HAP-1 (cell line): ENCODE measurements at places on chromosomes 1 and 21.

DNA sequence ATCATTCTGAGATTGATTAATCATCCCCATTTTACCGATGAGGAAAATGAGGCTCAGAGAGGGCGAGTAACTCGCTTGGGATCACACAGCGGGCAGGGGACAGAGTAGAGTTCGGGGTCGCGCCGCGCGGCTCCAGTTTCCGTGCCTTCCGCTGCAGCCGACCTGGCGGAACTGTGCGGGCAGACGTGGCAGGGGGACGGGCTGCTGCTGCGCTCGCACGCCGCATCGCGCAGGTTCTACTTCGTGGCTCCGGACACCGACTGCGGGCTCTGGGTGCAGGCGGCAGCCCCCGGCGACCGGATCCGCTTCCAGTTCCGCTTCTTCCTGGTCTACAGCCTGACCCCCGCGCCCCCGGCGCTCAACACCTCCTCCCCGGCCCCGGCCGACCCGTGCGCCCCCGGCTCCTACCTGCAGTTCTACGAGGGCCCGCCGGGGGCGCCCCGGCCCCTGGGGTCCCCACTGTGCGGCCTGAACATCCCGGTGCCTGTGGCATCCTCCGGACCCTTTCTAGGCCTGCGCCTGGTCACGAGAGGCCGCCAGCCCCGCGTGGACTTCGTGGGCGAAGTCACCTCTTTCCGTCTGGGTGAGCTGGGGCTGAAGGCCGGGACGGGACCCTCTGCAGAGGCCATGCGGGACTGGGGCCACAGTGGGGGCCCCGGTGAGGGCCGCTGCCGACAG is 2.3 kb downstream of the LDLRAD2 start:
- peak; percentile 73 for DNase-seq

GRCh38 chr1:154151311-154151710 is 3.6 kb downstream of the NUP210L start:
- DNase-seq, result no peak

DNA sequence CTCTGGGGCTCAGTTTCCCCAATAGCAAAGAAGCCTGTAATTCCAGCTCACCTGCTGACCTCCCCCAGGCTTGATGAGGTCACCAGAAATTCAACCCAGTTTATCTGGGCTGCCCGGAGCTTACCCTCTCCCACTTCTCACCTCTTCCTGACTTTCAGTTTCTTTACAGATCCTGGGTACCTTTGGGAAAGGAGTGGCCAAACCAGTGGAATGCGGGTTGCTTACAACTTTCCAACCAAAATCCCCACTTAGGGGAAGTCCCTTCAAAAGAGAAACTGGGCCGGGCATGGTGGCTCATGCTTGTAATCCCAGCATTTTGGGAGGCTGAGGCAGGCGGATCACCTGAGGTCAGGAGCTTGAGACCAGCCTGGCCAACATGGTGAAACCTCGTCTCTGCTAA is 5.9 kb upstream of the MARCKSL1 start:
- no peak for DNase-seq

- DNase-seq, result no peak
Measured at GRCh38 chr21:38815060-38815405, 9.3 kb downstream of the ETS2 start.

GRCh38 chr1:156065212-156065611 is 4.3 kb downstream of the RAB25 start:
- DNase-seq, result no peak

DNA sequence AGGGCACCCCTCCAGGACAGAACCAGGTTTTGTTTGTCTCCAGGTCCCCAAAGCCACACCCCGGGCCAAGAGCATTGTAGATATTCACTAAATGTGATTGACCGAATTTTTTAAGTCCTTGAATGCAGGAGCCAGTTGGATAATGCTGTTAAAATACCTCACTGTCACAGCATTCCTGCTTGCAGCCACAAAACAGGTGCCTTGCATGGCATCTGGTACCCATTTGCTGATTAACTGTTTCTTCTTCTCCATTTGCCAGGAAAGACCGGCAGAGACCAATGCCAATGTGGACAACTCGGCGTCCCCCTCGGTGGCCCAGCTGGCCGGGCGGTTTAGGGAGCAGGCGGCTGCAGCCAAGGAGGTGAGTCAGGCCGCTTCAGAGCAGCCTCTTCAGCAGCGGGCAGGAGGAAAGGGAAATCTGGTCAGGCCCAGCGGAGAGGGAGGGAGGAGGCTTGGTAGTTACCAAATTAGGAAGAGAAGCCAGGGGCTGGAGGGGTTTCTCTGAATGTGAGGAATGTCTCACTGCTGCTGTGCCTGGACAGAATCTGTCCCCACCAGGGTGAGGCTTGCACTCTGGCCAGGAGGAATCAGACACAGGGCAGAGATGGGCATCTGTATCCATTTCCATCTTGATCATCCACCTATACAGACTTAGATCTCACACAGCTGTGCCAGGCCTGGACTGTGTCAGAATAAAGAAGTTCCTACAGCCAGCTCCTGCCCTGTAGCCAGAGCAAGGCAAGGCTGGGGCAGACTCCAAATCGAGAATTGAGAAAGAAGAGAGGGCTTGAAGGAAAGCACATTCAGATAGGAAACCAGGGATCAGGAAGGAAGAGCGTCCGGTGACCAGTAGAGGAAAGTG is 37.9 kb upstream of the MPZL1 start:
- DNase-seq, result no peak

DNA sequence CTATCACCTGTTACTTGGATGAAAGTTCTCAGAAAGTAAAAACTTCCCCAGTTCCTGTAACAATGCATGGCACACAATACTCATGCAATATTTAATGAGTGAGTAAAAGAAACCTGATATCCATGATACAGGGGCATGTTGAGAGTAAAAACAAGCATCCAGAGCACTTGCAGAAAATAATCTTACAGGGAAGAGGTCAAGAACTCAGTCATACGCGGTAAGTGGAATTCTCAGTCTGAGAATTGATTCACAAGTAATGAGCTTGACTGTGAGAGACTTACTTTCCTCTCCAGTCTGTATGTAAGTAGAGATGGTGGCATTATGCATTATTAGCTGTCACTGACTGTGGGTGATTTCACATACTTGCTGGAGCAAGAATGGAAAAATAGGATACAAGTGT is 976.9 kb downstream of the BRINP3 start:
- DNase-seq, result no peak

DNA sequence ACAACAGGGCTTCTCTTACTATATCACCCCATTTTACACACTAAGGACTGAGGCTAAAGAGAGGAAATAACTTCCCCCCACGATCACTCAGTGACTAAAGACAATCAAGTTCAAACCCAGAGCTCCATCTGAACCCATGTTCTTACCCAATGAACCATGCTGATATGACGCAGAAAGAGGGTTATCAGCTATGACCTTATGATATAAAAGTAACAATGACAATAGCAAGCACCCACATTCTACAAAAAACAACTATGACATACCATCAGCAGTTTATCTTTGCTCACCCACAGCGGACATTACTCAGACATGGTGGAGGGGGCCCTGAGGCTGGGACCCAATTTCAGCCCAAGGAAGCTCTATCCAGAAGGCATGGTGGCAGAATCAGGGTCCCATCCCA is 75.7 kb downstream of the PTPN14 start:
- no peak for DNase-seq

GRCh38 chr21:38380481-38381137 is 117.7 kb downstream of the ERG start:
- no peak for DNase-seq

GRCh38 chr1:202249436-202249835 is 55.8 kb downstream of the LGR6 start:
- no peak for DNase-seq

GRCh38 chr1:40799351-40799867 is 15.8 kb downstream of the KCNQ4 start:
- no peak for DNase-seq

- DNase-seq, result no peak
Measured at GRCh38 chr1:199301472-199302217, 662.8 kb downstream of the PTPRC start.

DNA sequence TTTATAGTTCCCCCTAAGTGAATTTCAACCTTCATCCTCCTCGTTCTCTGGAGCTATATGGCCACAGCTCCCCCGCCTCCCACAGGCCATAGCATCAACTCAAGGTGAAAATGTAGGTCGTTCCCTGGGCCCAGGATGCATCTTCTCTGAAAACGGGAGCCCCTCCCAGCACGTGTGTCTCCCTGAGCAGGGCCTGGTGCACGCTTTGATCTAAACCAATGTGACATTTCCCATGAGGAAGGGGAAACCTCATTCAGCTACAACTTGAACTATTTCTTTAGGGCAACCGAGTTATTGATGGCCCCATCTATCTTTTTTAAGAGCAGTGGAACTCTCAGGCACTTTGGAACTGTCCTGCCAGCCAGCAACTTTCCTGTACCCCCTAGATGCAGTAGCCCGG is 57.8 kb upstream of the BACE2 start:
- no peak for DNase-seq

DNA sequence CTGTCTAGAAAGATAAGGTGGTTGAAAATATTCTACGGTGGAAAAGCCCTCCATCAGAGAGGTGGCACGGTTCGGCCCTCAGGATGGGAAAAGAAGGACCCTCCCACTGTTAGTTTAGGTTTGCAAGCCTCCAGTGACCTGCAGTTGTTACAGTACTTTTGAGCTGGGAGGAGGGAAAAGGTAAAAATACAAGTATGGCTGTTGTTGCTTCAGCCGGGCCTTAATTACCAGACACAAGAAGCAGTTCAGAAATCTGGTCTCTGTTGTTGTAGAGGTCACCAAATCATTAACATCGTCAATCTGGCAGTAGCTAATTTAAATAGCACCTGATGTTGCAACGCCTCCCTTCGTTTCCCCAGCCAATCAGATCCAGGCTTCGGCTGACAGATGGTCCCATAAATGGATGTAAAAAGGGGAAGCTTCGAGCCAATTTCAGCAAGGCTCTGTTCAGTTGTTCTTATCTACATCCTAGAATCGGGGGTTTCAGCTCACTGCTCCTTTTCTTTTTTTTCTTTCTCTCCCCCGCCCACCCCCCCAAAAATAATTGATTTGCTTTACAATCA is at the start of gene ELAVL4:
Gene ELAVL4 (plus strand): TSS at position 424 of the 563 bp plus-strand sequence. CDS start 270 bp downstream, outside the sequence.
- no peak for DNase-seq

- DNase-seq, result no peak
Measured at GRCh38 chr21:44814498-44815023, 3.3 kb downstream of the SUMO3 start.

DNA sequence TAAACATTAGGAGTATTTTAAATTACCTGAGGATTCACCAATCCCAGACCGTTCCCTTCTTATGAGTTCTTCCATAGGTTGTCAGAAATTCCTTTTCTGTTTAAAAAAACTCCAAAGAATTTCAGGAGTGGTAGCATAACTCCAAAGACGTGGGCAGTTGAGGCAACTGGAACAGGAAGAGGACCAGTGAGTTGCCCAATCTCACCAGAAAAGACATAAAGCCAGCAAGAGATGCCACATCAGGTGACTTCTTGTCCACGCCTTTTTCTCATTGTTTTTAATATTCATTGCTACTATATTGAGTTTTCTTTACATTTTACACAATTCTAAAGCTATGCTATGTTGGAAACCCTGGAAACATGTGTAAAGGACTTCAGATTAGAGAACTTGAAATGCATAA is 88.1 kb upstream of the JAK1 start:
- DNase-seq, result no peak

DNA sequence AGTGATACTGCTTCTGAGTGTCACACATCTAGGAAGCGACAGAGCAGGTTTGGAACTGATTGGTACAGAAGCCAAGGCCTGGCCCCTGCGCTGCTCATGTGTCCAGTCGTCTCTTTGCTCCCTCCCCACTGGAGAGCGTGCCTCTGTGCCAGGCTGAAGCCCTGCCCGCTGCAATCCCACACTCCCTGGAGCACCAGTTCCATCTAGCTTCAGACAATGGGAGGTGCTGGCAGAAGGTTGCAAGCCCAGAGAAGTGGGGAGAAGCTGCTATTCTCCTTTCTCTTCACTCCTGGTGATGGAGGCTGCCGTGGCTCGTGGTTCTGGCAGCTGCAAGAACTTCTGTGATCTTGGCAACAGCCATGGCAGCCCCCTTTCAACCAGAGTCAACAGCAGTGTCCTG is 250.9 kb downstream of the MATN1 start:
- DNase-seq, result no peak

- DNase-seq, result no peak
Measured at GRCh38 chr1:206563367-206564207, 48.7 kb downstream of the EIF2D start.

DNA sequence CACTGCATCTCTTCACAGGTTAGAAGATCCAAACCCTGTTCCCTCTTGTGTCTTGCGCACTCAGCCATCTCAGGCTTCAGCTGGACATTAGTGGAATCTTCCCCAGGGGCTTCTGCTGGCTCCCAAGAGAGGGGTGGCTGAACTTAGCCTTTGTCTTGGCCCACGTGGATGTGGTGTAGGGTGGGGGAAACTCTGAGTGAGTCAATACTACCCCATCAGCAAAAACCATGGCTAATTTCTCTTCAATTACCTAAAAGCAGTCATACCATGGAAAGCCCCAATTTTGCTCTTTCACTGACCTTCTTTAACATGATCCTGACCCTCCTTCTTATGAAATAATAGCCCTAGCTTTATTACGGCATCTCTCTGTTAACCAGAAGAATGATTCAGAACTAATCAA is 72.5 kb upstream of the RAB3GAP2 start:
- no peak for DNase-seq

- DNase-seq, result no peak
Measured at GRCh38 chr1:167750641-167751040, 28.9 kb downstream of the MPZL1 start.

DNA sequence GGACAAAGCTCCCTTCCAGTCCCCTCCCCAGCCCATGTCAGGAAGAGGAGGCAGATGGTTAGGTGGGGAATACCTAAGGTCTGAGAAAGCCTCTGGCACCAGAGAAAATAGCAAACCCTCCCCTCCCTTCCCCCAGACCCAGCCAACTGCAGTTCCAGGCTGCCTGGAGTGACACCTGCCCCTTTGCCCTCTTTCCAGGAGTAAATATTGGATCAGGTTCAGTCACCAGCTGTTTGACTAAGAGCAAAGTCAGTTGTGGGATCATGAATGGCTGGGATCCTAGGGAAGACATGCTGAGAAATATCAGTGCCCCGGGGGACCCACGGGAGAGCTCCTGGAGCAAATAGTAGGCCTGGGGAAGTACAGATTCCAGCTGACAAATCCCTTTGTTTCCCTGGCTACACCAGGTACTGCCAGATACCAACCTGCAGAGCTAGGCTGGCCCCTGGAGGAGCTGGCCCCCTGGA is 12.2 kb upstream of the CDK18 start:
- DNase-seq, result no peak

DNA sequence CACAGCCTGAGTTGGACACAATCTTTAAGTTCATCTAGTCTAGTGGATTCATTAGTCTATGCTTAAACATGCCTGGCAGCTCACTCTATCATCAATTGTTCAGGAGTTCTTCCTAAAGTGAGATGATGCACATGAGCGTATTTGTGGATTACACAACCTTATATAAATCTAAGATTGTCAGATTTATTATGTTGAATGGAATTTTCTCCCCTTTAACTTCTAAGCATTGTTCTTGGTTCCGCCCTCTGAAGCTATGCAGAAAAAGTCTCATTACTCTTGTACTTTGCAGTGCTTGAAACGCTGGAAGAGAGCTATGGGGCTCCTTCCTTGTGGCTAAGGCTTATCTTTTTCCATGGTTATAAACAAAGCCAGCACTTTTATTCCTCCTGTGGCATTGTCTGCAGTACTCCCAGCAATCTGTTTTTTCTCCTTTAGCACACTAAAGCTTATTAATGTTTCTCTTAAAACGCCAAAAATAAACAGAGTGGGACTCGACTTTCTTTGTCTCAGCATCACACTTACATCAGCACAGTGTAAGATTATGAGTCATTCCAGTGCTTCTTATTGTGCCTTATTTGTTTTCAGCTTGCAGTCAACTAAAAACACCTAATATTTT is 316.8 kb upstream of the CAMK1G start:
- peak; percentile 17 for DNase-seq
